Stimulated activated CD8-positive, alpha-beta memory T cell treated with anti-CD3 and anti-CD28 coated beads, Interleukin-15, amount 100 ng/mL, for 48 hours (primary cell): ENCODE measurements at places on chromosomes 5 and 9.

DNA sequence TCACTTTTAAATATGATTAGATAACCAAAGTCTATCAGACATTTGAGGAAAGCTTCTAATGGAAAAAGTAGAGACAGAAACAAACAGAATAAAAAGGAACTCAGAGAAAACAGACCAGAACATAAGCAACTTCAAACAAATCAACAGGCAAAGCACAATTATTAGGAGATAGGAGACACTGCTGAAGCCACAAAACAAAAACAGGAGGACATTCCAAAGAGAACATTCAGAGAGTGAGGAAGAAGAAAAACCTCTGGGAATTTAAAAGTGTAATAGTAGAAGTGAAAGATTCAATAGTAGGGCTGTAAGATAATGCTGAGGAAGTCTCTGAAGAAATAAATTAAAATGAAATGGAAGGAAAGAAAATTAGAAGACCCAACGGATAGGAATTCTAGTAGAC, 83.2 kb upstream of the TBCA start:
- no peak for DNase-seq

- no peak for DNase-seq
These were observed 30.1 kb upstream of the ZNF782 start for GRCh38 chr9:96884443-96884842.

GRCh38 chr5:150065886-150066285, 20.5 kb downstream of the CSF1R start:
- DNase-seq, result no peak

- DNase-seq, result no peak
These were observed 63.5 kb downstream of the DOCK2 start for GRCh38 chr5:169700611-169701010.

DNA sequence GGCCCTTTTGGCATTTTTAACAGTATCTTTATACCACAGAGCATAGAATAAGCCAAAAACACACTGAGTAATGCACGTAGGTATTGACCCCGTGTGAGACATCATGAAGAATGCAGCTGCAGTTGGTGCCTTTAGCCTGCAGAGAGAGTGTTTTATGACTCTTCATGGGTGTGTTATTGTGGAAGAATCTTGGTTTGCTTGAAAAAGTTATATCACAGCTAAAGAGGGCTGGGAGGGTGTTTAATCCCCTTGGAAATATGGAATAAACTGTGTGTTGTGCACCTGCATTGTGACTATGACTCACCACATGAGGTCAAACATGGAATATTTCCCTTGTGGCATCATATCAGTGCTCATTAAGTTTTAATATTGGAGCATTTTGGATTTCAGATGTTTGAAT, 458.7 kb downstream of the CDH9 start:
- DNase-seq, result no peak

DNA sequence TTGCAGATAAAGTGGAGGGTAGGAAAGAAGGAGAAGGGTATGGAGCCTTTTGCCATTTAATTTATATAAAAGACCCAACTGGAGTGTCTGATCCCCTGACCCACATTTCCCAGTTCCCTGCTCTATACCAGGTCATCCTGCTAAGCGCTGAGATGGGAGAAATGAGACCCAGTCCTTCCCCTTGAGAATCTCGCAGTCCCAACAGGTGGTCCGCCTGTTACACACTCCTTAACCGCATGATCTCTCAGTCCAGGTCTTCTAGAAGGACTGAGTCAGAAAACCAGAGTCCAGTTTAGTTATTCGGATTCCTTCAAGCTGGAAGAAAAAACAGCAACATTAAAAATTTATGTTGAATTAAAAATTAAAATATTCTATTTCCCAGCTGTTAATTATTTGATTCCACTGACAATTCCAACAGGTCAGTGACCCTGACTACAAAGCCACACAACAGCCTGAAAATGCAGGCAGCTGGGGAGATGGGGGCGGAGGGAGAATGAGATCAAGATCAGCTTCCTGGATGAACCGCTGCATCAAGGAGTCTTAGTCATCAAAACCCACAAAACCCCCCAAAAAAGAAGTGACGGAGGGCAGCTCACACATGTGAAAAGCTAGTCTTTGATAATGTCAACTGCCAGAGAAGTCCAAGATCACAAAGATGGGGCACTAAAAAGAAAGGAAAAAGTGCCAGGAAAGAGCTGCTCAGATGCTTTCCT, 44.0 kb downstream of the GGTA1 start:
- DNase-seq, result peak; percentile 38

- DNase-seq, result no peak
These were observed 779.9 kb upstream of the ACO1 start for GRCh38 chr9:31604531-31604930.

DNA sequence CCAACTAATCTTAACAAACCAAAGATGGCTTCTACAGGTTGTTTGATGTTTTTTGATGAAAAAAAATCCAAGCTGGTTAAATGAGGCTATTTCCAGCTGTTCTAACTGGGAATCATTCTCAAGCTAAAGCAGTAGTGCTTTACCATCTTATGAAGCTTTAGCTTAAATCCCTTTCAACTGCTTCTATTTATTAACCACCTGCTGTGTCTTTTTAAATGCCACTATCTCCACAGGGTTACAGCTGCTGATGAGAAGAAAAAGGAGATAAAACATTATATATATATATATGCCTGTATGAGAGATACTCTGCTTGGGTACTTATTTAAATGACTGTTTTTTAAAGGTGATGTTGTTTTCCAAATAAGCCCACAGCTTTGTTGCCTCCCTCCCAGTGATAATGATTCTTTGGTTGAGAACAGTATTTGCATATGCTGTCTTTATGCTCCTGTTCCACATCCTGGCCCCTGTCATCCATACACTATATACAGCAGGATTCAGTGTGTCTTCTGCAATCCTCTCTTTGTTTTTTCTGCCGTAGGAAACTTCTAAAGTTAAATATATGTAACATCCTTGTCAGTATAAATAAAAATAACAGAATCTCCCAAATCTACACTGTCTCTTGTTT, 164.0 kb downstream of the PAM start:
- no peak for DNase-seq

DNA sequence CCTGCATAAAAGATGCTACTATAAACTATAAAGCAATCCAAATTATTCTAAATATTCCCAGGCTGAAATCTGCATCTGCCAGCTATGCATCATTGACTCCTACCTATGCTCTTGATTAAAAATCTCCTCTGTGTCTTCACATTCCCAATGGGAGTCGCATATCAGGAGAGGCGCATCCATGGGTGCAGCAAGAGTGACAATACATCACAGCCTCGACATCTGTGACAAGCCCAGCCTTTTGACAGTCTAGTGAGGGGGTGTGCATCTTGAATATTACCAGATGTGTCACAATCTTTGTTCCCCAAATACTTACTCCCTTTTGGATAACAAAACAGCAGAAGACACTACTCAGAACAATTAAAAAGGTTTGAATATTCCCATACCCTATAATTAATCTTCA, 171.8 kb downstream of the PDE4D start:
- DNase-seq, result no peak

- DNase-seq, result no peak
These were observed 69.7 kb downstream of the GRAMD2B start for GRCh38 chr5:126492939-126493338.

DNA sequence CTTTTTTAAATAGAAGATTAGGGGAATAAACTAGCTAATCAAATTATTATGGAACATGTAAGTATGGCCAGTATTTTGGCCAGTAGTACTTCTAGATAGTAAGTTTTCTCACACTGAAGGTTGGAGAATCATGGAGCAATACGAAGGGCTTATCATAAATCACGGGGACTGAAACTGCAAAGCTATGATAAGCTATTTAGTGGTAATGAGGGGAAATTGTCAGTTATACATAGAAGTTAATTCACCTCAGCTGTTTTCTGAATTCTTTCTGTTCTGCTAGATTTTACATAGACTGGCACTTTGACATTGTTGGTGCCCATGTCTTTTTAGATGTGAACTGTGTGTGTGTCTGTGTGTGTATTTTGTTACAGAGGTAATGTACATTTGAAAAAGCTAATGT, 34.5 kb upstream of the FAM151B start:
- DNase-seq, result no peak

DNA sequence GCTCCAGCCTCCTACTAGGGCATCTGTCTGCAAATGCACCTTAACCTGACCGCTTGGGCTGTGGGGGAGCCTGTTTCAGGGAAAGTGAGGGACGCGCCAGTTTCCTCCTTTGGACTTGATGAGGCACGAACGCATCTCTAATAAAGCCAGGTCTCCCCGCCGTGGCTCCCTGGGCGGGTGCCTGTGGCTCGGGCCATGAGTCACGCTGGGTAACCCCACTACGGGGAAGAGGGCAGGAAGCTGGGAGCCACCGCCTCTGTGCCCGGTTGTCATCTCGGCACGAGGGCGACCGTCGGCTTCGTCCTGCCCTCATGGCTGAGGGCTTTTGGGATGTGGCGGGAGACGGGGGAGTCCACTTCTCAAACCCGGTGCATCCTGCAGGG, 12.1 kb downstream of the NOTCH1 start:
- peak; percentile 76 for DNase-seq

GRCh38 chr9:91771027-91771426, 179.0 kb downstream of the ROR2 start:
- DNase-seq, result no peak

- DNase-seq, result no peak
These were observed 118.0 kb upstream of the OTULINL start for GRCh38 chr5:14463629-14464028.

DNA sequence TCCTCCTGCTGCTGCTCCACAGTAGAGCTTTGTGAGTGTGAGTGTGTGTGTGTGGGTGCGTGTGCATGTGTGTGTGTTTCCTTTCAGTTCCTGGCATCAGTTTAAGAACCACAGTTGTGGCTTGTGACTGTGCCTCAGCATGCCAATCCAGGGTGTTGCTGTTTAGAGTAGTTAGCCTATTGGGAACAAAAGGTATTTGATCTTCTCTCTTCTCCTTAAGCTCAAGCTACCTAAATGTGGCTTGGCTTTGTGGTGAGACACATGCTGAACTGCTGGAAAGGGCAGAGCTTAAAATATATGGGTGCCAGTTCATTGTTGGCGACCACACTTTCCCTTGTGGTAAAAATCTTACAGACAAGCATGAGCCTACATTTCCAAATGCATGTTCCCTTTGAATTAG, 116.6 kb upstream of the BNC2 start:
- no peak for DNase-seq

- no peak for DNase-seq
These were observed 103.9 kb upstream of the NR5A1 start for GRCh38 chr9:124611106-124611505.

DNA sequence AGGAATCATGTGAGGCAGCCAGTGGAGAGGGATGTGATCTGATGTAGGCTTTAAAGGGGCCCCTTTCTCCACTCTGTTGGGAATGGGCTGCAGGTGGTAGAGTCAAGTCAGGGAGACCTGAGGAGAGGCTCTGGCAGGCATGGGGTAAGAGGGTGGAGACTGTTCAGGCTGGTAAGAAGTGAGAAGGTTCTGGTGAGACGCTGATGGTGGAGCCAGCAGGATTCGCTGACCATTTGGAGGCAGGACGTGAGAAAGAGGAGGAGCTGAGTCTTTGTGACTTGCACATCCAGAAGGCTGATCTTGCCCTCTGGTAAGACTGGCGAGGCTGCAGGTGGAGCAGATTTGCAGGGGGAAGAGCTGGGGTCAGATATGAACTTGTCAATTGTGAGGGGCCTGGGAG, 248.0 kb downstream of the NSG2 start:
- DNase-seq, result no peak

GRCh38 chr9:127874301-127875221, 2.9 kb downstream of the AK1 start:
- no peak for DNase-seq

DNA sequence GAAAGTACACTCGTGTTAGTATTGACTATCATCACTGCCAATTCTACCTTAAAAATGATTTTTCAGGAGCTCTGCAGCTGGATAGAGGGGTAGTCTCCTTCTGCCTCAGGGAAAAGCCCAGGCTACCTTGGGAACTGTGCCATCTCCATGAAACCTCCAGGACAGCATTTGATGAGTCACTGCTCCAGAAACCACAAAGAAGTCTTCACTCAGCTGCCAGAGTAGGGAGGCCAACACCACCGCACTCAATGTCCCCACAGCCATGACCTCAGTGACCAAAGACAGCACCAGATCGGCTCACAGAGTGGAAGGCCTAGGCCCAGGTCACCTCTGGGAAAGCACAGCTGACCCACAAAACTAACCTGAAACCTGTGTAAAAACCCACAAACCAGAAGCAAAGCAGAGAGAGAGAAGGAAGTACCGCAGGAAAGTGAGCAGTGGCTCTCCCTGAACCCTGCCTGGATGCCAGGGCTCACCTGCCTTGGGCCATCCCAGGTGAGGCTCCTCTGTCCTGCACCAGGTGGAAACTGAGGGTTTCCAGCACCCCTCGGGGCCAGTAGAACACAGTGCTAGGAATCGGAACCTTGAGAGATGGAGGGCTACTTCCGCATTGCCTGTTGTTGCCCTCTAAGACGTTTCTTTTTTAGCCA, 30.0 kb downstream of the S1PR3 start:
- DNase-seq, result no peak

DNA sequence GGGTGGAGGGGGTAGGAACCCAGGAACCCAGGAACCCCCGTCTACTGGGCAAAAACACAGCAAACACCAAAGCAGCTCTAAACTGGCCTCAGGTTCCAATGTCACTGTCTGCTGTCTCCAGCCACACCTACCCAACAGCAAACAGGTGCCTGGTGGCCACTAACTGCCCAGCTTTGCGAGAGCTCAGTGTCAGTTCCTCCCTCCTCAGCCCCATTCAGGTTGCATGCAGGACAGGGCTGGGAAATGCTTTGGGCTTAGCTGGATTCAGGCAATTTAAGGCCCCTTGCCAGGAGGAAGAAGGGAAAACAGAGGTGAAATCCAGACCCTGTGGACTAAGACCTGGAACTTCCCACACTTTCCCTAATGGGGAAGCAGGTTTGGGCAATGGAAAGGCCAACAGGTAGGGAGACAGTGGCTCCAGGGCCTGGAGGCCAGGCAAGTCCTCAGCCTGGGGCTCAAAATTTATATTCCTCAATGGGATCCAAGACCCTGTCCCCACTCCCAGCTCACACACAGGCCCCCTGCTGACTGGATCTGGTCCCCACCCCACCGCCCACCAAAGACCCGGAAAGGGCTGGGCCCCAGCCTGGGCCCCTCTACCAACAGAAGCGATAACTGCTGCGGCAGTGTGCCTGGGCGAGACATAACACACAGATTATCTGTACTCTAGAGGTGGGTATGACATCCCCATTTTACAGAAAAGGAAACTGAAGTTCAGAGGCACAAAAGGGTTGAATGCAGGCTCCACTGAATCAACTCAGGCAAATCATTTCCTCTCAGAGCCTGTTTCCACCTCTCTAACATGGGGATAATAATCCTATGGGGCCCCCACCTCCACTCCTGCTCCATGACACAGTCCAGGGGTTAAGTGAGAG, 3.5 kb downstream of the EEIG1 start:
- no peak for DNase-seq

DNA sequence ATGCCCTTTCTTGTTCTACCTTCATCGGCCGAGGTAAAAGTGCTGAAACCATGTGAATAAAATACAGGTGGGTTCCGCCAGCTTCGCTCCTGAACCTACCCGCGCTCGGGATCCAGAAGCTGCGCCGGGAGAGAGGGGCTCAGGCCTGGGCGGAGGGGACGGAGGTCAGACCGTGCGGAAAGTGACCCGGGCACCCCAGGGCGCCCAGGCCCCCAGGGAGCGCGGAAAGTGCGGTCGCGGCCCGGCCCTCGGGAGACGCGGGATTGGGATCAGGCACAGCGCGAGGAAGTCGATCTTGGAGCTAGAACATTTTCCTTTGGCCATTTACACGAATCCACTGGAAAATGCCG, 329 bp downstream of the SYK start:
- no peak for DNase-seq
